NCI-H146 (cell line): ENCODE measurements at places on chromosomes 6 and 20.

DNA sequence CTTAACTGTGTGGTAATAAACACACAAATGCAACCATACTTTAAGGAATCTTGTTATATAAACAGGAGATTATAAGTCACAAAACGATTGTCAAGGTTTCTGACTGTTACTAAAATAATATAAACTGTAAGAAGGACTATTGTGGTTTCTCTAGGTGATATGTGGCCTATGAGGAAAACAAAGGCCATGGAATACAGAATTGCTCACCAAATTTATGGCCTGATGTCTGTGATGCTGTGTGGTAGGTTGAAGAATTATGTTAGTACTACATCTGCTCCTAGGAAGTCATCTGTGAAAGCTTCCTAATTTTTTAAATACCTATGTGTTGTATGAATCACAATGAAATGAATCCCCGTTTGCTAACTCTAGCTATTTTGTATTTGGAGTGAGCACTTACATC is 875.4 kb upstream of the MAP3K7 start:
- DNase-seq = no peak

- DNase-seq = no peak
Measured at GRCh38 chr6:134454794-134455193, 136.9 kb upstream of the SGK1 start.

- DNase-seq = peak; percentile 85
Measured at GRCh38 chr6:169959136-169960002, 207.9 kb downstream of the ERMARD start.

DNA sequence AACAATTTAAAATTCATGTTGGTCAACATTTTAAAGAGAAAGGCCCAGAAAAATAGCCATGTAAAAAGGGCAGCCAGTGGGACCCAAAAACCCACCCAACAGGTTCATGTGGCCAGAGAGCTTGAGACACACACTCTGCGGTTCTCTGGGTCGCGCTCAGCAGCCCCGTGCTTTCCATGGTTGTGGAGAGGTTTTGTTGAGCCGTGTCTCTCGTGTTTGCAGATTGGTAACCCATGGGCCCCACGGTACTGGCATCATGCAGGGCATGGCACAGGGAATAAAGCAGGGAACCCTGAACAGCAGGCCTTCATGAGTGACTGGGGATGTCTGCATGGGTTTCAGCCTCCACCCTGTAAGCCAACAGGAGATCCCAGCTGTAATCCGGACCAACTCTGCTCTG is 127.7 kb upstream of the CST7 start:
- DNase-seq = no peak

- DNase-seq = no peak
Measured at GRCh38 chr20:49690899-49691620, 22.6 kb downstream of the B4GALT5 start.

DNA sequence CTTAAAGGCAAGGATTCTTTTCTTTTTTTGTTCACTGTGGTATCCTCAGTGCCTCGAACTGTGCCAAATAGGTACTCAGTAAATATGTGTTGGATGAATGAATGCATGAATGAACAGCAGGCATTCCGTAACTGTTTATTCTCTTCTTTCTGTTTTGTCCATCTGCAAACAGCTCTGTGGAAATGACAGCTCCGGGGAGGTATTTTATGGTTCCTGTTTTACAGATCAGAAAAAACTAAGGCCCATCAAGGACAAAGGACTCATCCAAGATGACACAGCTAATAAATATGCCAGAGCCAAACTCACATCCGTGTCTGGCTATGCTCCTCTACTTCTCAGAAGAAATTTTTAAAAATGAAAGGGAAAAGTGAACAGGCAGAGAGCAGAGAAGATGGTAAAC is 21.0 kb downstream of the JPH2 start:
- no peak for DNase-seq

GRCh38 chr20:32702706-32703425 is 29.1 kb upstream of the C20orf203 start:
- peak; percentile 78 for DNase-seq

DNA sequence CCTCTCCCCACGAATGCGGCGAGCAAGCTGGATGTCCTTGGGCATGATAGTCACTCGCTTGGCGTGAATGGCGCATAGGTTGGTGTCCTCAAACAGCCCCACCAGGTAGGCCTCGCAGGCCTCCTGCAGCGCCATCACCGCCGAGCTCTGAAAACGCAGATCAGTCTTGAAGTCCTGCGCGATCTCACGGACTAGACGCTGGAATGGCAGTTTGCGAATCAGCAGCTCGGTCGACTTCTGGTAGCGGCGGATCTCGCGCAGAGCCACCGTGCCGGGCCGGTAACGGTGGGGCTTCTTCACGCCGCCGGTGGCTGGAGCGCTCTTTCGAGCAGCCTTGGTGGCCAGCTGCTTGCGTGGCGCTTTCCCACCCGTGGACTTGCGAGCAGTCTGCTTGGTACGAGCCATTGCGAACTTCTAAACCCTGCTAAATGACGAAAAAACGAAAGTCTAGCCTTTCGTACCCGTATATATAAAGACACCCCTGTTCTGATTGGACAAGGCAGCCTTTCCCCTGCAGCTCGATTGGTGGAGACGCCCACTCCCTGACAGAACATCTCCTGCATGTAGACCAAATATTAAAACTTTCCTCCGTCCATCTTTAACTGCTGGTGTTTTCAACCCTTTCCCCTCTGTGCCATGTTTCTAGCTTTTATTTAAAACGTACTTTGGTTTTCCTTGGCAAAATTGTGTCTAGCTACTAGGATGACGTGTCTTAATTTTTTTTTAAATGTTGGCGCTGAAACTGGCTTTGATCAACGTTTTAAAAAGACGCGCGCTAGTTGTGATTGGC is 109.8 kb downstream of the HFE start:
- peak; percentile 92 for DNase-seq

- peak; percentile 40 for DNase-seq
Measured at GRCh38 chr6:104682722-104683643, 176.7 kb downstream of the HACE1 start.

DNA sequence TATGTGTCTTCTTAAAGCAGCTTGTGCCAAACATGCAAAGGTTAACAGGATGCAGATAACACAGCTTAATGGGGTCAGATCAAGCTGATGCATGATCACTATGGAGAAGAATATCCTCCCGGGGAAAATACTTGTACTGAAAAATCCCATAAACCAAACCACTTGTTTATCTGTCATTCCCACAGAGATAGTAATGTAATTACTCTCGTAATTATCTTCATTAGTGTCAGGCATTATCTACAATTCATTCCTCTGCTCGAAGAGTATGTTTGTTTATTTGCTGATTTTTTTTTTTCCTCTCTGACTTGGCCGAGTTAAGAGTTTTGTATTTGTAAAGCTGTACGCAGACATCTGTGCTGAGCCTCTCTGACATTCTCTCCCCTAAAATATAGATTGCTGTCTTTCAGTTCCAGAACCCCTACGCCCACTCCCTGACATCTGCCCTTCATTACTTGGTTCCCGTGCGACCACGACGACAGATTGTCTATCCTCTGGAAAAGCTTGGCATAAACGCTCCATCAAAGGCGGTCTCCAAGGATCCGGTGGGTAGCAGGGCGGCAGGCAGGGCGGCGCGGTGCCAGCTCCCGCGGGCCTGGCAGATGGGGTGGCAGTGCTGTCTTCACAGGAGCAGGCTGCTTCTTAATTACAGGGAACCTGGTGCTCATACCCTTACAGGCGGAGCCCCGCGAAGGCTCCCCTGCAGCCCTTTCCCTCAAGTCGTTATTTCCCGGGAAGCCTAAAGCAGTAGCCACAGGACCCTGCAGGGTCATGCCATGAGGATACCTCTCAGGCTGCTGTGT is 147.2 kb downstream of the CFAP61 start:
- DNase-seq = peak; percentile 53

GRCh38 chr6:79868098-79868722 is 79.1 kb downstream of the ELOVL4 start:
- DNase-seq = peak; percentile 87

DNA sequence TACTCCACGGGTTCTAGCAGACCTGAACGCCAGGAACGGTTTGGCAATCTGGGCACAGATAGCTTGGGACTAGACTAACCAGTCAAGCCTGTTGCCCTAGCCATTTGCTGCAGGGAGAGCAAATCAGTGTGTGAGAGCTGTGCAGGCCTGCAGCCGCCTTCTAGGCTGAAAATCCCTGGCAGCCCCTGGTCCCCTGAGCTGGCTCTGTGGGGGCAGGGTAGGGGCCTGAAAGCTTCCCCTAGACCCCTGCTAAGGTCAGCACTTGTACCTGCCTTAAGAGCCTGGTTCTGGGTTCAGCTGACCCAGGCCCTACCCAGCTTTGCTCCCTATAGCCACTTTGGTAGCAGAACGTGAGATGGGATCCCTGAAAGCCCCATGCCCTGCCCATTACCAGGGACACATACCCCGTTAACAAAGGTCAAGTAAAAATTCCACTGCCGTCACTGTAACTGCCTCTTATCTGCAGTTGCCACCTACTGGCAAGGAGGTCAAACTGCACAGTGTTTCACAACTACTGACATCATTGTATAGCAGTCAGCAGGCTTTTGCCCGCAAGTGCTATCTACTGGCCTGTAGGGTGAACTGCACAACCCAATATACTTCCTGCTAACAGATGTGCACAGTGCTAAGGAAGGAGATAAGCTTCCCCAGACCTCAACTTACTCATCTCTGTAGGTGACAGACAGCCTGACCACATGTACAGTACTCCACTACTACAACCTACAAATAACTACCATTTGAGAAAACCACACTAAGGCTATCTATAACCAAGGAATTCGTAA is 95.1 kb upstream of the OLIG3 start:
- peak; percentile 7 for DNase-seq

- DNase-seq = no peak
Measured at GRCh38 chr20:60024245-60024644, 66.0 kb downstream of the CDH26 start.

DNA sequence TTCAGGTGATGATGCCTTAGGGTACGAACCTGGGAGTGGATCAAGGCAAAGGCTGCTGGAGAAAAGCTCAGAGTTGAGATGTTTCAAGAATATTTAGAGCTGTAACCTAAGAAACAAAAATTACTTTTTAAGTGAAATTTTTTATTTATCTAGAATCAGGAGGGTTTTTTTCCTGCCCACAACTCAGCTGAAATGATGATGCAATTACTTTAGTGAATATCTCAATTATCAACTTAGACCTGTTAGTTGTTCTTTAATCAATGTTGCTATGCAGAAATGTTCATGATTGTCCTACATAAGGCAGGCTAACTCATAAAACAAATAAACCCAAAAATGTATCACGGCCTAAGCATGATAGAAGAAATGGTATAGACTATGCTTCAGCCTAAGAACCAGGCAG is 50.3 kb downstream of the TPBG start:
- no peak for DNase-seq

- DNase-seq = no peak
Measured at GRCh38 chr6:16158943-16159557, 30.2 kb downstream of the MYLIP start.
